ENCODE measurements at places on chromosomes 1 and 21.

- peak; percentile 89 for DNase-seq
Measured at GRCh38 chr1:233707880-233708815, 94.2 kb downstream of the KCNK1 start.

GRCh38 chr1:201169971-201170532, 15.8 kb upstream of the TMEM9 start:
- DNase-seq: no peak

GRCh38 chr1:31155216-31155806, 84.4 kb downstream of the NKAIN1 start:
- DNase-seq: peak; percentile 33

DNA sequence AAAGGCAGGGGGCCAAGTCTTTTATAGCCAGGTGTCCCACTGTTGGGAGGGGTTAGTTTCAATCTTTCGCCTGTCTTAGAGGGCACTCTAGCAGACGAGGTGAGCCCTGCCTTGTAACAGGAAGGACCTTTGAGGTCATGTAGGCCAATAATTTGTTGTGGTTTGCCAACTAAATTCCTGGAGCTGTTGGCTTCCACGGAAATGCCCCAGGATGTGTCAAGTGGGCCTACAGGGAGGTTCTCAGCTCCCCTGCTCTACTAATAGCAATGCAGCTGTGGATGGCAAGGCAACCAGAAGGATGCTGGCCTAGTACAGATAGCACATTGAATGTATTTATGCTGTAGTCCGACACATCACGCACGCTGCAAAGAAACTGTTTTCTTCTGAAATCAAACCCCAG, 22.3 kb upstream of the CASQ2 start:
- no peak for DNase-seq

GRCh38 chr1:43237121-43237520, 32.7 kb upstream of the TMEM125 start:
- no peak for DNase-seq

GRCh38 chr1:168441745-168442144, 102.1 kb downstream of the XCL2 start:
- no peak for DNase-seq

DNA sequence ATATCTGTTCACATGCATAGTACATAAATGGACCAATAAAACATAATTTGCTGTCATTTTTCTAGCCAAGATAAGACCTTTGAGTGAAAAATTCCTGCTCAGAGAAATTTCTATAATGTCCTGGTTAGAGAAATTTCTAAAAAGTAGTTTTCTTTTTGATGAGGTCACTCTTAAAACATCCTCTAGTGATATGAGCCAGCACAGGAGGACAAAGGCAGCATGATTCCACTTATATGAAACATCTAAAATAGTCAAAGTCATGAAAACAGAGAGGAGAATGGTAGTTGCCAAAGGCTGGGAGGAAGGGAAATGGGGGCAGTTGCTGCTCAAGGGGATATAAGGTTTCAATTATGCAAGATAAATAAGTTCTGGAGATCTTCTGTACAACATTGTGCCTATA, 239.4 kb downstream of the BACH1 start:
- no peak for DNase-seq

- DNase-seq: no peak
Measured at GRCh38 chr1:203475012-203475981, at the start of gene PRELP. TSS of gene PRELP (plus strand) at chr1:203475806. CDS start at chr1:203483185, 7,379 bp downstream.

DNA sequence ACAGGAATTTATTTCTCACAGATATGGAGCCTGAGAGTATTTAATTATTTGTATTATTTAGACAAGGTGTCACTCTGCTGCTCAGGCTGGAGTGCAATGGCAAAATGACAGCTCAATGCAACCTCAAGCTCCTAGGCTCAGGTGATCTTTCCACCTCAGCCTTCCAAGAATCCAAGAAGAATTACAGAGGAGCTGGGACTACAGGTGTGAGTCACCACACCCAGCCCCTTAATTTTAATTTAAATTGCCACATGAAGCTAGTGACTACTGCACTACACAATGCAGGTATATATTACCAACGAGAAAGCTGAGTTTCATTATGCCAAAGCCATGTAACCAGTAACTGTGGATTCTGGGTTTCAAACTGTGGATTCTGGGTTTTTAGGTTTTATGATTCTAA, 2.1 kb downstream of the KHDC4 start:
- no peak for DNase-seq

DNA sequence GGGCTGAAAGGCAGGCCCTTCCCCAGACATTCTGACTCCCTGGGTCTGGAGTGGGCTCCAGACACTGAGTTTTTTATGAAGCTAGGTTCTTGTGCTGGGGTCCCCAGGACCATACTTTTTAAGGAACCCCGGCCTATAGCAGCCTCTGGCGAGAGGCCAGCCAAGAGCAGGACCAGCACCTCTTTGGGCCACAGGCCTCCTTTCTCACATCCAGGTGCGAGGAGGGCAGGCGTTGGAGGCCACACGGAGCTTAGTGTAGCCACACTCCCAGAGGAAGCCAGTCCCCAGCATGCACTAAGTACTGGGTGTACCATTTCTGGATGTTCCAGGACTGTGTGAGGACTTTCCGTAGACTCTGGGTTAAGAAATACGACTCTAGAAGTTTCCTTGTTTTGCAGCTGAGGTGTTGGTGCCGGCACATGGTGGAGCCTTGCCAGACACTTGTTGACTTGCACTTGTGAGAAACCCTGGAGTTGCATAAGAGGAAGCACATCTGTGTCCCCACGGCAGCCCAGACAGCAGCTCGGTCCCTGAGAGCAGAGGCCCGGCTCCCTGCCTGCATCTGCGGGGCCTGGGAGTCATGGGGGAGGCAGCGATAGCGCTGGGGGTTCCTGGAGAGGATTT, 122.2 kb upstream of the VAMP3 start:
- no peak for DNase-seq

GRCh38 chr1:53311702-53312305, 16.1 kb downstream of the LRP8 start:
- DNase-seq: no peak

DNA sequence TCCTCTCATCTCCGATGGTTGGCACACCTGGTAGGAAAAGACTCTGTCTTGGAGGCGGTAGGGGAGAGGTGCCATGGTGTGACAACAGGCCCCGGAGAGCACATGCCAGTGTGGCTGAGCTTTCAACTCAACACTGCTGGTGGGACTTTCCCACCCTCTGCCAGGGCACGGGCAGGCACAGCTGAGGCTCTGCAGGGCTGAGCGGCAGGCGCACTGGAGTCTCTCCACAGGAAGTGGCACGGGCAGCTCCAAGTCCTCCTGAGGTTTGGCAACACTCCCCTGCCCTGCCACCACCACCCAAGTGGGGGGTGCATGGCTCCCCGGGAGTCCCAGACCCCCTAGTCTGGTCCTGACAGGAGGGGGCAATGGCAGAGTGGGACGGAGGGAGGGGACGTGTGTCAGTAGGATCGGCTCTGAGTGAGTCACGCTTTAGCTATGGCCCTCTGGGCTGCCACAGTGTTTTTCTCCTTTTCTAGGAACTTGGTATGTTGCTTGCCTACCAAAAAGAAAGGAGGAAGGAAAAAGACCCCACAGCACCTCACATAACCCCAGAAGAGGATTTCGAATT, 27.3 kb upstream of the EVA1B start:
- no peak for DNase-seq

- no peak for DNase-seq
Measured at GRCh38 chr1:61170328-61171238, 88.2 kb downstream of the NFIA start.

DNA sequence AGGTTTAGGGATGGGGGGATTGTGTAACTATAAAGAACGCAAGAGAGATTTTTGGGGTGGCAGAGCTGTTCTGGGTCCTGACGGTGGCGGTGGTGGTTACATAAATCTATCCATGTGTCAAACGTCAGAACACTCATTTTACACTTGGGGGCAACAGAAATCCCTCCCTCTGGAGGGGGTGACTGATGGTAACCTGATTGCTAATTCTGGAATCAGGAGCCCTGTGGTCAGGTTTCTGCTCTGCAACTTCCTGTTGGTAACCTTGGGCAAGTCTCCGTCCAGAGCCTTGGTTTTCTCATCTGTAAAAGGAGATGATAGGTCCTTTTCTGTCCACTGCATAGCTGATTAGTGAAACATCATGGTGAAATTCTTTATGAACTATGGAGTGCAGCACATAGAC, 40.9 kb downstream of the ALPL start:
- no peak for DNase-seq

GRCh38 chr21:14488672-14489204, 57.4 kb downstream of the SAMSN1 start:
- no peak for DNase-seq

DNA sequence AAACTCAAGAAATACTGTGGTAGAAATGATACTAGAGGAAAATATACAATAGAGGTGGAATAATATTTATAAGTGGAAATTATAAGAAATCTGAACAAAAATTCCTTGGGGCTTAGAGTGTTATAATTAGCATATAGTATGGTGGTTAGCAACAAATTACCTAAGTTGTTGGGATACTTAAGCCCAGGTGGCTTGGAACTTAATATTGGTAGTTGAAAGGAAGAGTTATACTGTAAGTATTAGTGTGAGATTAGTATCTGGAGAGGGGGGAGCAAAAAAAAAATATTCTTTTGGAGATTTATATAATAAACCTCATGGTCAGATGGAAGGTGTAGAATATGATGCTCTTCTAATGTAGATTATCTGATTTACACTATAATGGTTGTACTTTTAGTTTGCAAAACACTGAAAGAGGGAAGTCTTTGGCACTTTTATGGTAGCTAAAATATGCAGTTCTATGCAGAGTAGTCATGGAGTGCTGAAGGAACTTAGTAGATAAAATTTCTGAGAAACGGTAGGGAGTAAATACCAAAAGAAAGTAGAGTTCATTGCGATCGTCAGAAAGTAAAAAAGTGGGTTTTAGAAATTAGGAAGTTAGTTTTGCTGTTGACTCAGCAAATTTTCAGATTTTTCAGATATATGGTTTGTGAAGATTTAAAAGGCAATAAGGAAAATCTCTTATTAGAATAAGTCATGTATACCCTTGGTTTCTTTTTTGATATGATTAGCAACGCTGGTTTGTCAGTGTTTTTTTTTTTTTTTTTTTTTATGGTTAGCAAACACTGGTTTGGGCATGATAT, 45.7 kb downstream of the MTF2 start:
- DNase-seq: no peak

DNA sequence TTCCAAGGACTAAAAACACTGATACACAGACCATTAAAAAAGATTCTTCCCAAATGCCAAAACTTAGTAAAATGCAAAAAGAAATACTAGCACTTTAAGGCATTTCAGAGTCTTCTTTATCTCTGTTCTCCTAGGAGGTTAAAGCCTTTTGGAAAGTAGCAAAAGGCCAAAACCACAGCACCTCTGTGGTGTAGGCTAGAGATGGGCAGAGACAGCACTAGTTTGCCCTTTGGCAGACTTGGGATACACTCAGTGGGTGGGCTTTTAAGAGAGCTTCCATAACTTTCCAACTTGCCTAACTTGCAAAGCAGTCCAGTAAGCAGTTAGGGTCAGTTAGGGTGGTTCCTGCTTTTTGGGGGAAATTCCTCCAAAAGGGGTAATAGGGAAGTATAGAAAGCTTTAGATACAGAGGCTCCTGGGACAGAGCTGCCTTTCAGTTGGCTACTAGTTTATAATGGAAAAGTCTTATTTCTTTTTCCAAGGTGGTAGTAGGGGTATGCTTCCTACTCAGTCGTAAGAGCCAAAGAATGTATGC, 17.9 kb upstream of the PTCH2 start:
- no peak for DNase-seq

GRCh38 chr1:240402326-240402725, 209.6 kb downstream of the GREM2 start:
- DNase-seq: no peak

DNA sequence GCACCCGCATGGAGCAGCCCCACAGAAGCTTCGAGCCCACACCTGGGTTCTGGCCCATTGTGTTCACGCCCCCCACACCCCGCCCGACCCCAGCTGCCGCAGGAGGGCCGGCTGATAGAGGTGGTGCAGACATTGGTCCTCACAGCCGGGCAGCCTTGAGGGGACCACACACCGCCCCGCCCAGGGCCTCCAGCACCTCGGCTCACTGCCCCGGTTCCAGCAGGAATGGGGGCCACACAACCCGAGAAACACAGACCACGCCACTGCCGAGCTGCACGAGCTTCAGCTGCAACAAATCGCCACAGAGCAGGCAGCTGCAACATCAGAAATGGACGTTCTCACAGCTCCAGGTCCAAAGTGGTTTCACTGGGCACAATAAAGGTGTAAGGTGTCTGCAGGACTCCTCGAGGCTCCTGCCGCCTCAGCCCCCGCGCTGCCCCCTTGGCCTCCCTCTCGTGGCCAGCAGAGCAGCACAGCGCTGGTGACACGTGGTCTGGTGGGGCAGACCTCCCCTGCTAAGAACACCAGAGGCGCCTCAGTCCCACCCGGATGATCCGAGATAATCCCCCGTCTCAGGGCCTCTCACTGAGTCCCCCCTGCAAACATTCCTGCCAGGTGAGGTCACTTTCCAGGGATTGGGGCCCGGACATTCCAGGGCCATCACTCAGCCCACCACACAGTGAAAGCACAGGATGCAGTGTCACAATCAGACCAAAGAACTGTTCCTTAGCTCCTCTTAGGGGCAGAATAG, 62.3 kb upstream of the ADARB1 start:
- peak; percentile 98 for DNase-seq

Data from kidney capillary endothelial cell (primary cell).